Panc1 (cell line): ENCODE measurements at places on chromosomes 5 and 9.

GRCh38 chr5:172162323-172162986 lies 25.6 kb downstream of the STK10 start:
- DNase-seq = no peak

DNA sequence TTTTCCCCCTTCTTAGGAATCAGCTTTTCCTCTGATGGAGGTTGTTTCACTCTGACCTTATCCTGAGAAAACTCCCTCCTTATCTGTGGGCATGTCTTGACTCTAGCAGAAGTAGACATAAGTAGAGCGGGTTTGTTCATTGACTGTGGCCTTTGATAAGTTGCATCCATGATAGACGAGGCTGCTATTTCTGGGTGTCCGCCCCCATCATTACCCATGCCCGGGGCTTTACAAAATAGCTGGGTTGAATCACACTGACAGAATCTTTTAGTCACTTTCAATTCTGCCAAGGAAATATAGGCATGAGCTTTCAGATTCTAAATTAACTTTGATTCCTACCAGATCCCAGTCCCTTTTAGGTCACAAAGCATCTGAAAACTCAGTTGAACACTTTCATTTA lies 223.8 kb downstream of the SEC61B start:
- no peak for DNase-seq

DNA sequence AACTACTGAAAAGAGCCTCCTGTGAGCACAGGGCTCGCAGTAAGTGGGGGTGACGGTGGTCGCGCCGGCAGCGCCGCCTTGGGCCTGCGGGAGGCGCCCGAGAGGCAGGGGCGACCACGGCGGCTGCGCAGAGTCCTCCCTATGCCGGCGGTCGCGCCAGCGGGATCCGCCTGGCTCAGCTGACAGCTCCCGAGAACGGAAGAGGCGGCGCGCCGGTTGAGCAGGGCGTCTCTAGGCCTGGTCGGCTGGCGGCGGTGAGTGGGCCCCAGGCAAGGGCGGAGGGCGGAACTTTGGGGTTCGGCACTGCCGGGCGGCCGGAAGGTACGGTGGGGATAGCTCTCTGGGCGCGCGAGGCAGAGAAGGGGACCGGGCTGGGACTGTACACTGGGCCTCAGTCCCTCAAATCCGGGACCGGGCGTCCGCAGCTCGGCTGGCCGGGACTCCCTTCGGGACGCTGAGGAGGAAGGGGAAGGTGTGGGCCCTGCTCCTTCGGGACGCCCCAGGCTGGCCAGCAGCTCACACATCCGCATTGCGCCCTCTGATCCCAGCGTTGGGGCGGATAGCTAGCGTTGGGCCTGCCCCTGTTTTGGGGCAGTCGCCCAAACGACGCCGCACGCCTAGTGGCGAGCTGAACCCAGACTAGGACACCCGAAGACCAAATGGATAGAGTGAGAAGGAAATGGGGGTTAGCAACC lies at the start of gene RNF14:
RNF14 (plus strand) TSS at position 192 of the 695 bp plus-strand sequence. CDS start 4,484 bp downstream, outside the sequence.
- DNase-seq = peak; percentile 53

DNA sequence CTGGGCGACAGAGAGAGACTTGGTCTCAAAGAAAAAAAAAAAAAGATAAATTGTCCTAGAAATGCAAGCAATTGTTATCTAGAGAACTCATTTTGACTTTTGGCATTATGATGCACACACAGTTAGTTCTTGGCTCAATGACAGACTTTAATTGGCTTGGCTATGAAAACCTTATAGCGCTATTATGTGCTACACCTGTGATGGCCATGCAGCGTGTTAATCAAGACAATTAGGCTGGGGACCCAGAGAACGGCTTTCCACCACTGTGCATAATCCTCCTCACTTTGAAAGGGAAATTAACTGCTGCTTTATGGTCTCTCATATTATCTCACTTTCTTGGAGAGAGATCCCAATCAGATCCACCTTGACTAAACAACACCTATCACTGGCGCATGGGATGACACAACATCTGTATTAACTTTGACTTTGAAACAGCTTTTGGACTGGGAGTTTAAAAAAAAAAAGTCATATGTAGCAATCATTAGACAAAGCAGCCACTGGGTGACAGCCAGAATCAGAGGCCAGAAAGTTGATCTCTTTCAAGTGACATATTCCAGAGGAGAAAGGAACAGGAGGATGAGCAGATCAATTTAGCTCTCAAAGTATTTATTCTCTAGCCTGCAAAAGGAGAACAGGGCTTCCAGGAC lies 132.5 kb downstream of the PPP2R2B start:
- no peak for DNase-seq

DNA sequence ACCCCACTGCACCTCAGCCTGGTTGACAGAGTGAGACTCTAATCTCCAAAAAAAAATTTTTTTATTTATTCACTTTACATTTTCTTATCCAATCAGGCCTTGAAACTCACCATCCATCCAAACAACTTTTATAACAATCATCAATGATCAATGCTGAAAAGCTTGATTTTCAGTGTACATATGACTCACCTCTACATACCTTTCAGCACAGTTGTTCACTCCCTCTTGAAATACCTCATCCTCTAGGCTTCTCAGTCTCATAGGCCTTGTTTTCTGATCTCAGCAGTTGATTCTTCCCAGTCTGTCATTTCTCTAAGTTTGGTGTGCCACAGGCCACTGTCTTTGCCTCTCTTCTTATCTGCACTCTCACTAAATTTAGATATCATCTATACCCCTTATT lies 36.2 kb downstream of the GRIN3A start:
- DNase-seq = no peak

GRCh38 chr5:3100921-3101551 lies 349.6 kb upstream of the IRX2 start:
- DNase-seq = no peak

- DNase-seq = no peak
Observed at GRCh38 chr5:15376803-15377202, 123.2 kb upstream of the FBXL7 start.

DNA sequence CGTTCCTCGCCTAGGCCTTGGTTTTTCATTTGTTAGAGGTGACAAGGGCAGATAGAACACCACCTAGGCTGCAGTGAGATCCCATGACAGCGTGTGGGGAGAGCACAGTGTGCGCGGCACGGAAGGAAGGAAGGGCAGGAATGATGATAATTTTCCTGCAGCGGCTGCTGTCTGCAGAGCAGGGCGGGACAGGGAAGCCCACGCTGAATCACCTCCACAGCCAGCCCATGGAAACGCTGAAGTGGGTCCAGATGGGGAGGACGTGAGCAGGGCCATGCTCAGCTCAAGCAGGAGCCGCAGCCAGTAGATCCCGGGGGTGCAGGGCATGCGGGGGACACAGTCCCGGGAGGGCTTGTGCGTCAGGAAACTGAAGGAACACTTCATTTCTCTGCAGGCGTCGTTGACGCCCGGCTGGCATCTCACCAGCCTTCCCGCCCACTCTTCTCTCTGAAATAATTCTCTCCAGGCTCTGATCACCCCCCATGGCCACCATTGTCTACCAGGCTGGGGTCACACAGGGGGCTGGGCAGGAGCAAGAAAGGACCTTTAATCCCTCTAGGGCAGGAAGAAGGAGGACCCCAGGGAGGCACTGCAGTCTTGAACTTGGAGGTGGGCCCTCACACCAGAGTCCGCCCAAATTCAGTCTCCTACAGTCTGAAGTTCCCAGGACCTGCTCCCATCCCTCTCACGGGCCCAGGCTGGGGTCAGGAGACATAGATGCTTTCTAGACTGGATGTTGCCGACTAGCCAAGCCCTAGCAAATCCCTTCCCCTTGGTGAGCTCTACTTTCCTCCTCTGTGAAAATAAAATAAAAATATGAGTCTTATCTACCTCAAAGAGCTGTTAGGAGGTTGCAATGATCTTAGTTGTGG lies 20.9 kb upstream of the SYNPO start:
- no peak for DNase-seq

GRCh38 chr5:75465480-75465879 lies 45.9 kb downstream of the CERT1 start:
- no peak for DNase-seq
